ENCODE measurements at places on chromosomes 2 and 18.
A peak's percentile ranks its signal among the peaks of the same experiment; 100 is the strongest.

- no peak for DNase-seq
These were observed 319.9 kb upstream of the SALL3 start for GRCh38 chr18:78659748-78660147.

DNA sequence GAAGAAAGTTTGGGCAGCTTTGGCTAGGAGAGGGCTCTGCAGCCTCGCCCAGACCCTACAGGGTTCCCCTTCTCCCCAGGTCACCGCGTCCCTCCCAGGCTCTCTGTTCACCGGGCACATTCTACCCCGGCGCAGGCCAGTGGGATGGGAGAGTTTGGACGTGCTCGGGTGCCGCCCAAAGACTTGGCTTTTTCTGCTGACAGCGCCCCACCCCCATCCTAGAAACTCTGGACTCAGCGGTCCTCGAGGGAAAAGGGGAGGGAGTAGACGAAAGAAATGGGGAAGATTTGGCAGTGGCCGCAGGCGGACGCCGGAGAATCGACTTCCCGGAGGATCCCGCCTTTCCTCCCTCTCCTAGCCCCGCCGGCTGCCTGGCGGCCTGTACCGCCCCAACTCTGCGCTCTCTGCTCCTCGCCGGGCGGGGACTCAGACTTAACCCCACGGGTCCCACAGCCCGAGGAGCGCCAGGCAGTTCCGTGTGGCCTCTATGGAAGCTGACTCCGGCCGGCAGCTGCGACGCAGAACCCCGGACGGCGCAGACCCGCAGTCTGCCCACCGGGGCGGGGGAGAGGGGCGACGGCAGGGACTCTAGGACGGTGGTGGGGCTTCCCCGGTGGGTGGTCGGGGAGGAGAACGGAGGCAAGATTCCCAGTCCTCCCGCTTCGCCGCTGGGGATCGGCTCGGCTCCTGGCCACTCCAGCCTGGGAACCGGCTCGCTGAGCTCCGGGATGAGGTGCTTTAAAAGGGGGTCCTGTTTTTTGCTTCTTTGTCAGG is 863 bp upstream of the SIX2 start:
- peak; percentile 34 for DNase-seq

DNA sequence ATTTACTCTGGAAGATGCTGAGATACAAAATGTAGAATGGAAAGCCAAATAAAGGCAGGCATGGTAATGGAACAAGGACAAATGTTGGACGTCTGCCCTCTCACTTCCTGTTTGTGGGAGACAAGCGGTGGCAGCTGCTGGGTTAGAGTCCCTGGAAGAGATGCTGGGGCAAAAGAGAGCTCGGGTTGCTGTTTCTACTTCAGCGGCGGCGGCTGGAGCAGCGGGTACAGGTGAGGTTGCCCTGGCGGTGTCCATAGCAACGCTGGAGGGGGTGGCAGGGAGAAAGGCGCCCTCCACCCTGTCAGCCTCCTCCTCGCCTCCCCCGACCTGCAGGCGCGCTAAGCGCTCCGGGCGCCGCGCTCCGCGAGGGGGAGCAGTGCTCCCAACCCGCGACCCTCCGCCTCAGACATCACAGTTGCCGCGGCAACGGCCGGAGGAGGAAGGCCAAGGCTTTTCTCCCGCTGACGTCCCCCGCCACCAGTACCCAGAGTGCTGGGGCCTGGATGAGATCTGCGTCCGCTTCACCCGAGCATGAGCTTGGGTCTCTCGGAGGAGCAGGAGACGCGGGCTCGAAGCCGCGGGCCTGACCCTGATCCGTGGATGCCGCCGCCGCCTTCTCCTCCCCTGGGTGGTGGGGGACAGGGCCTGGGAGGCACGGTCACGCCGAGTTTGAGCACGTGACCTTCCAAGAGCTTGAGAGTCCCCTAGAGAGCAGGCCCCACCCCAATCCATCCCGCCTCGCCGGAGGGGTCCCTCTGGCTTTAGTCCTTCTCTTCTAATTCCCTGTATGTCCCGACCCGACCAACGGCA is 65.6 kb downstream of the NOL4 start:
- DNase-seq: peak; percentile 56

DNA sequence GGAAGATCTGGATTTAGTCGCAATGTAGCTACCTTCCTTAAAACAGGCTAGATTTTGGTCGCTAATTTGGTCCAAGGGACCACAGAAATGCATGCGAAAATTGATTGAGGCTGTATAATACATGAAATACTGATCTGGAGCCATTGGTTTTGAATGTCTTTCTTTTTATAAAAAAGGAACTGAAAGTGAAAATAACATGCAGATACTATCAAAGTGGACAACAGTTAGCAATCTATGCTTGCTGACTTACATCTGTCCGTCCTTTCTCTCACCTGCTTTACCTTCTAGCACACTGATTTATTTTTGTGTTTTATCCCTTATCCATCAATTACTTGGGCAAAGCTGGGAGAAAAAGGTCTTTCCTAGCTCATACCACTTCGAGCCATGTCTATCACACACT is 1459.8 kb upstream of the ACVR2A start:
- no peak for DNase-seq

DNA sequence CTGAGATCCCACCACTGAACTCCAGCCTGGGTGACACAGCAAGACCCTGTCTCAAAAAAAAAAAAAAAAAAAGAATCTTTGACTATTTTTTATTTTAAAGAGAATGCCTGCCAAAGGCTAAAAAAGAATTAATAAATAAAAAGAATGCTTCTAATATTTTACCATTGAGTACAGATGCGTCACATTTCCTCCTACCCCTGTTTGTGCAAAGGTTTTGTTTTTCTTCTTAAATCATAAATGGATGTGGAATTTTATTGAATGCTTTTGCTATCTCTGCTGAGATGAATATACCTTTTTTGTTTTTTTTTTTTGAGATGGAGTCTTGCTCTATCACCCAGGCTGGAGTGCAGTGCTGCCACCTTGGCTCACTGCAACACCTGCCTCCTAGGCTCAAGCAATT is 22.8 kb downstream of the CYBRD1 start:
- DNase-seq: no peak

Data from NCI-H526 treated with DMSO at 0.1 percent for 48 hours (cell line).